ENCODE measurements at places on chromosomes 2 and 18. TPM values are rescaled to one million over a fixed set of nuclear protein-coding genes. Genes with fewer than 3 reads are reported as not detected.

Gene SFT2D3
- 2.3 TPM for total RNA-seq

Gene TMEM247
- not detected for total RNA-seq

Gene MYO5B
- 29.2 TPM for total RNA-seq

Gene NEU2
- total RNA-seq, result not detected

Gene EVX2
- total RNA-seq, result not detected

Gene CHRND
- not detected for total RNA-seq

Gene GDF7
- 1.3 TPM for total RNA-seq

DNA sequence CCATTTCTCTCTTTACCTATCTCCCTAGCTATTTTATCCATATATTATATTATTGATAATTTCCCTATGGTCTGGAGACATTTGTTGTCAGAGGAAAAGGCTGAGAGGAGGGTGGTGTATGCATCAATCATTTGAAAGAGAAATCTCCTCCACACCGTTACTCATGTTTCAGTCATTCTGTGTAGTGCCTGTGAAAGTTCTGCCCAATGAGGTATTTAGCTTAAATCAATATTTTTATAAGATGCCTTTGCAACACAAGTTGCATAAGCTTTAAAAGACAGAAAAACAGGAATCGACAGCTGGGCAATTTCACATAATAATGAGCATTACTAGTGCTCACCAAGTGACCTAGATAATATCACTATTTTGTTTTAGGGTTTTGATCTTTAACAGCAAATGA, 363.7 kb upstream of the FSIP2 start:
- DNase-seq, result no peak

GRCh38 chr2:210128961-210129360, 42.2 kb downstream of the KANSL1L start:
- peak; percentile 66 for DNase-seq

- DNase-seq, result peak; percentile 29
Observed at GRCh38 chr2:209872675-209873074, 101.0 kb downstream of the UNC80 start.

DNA sequence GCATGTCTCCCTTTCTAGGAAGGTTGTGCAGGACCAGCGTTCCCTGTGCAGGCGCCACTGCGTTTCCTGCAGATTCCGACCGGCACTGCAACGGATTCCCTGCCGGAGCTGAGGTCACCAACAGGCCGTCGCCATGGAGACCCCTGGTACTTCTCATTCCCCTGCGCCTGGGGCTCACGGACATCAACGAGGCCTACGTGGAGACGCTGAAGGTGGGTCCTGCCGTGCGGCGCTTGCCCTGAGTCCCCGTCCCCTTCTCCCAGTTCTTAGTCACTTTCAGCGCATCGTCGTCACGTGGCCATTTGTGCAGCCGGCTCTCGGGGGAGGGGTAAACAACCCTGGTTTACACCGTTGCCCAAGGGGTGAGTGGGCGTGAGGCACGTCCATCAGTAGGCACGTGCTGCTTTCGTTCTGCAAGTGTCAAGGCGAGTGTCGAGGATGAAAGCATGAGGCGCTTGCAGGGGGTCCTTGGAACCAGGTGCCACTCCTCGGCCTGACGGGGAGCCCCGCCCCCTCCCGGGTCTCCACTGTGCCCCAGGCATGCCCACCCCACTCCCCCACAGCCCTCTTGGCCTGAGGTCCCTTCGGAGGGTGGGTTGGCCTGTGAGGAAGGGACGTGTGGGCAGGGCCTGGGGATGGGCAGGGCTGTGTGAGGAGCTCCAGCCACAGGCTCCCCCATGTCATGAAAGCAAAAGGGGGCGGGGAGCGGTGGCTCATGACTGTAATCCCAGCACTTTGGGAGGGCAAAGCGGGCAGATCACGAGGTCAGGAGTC, 19.8 kb downstream of the DTYMK start:
- peak; percentile 62 for DNase-seq

DNA sequence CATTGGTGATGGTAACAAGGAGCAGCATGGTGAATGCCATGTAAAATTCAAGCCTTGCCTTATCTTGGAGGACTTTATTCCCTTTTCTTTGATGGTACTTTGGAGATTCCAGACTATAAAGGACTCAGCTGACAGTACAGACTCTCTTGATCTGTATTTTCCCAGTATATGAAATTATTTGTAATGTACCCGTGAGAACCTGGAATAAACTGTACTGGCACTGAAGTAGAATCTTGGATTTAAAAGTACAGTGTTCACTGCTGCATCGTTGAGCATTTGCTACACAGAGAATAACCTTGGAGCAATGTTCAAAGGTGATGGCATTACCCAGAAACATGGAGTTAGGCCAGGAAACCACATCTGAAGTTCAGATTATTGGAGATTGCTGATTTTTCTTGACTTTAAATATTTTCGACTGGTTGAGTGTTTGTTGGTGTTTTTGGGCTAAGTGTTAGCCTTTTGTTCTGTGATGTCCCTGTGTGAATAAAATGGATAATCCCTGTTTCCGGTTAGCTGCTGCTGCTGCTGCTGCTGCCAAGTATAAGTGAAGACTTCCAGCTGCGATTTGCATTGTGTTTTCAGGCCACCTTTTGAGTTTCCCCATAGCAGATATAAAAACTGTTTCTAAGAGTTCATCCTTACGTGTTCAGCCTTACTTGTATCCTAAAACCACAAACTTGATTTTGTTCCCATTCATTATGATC, 122.0 kb downstream of the SPTBN1 start:
- peak; percentile 75 for DNase-seq

DNA sequence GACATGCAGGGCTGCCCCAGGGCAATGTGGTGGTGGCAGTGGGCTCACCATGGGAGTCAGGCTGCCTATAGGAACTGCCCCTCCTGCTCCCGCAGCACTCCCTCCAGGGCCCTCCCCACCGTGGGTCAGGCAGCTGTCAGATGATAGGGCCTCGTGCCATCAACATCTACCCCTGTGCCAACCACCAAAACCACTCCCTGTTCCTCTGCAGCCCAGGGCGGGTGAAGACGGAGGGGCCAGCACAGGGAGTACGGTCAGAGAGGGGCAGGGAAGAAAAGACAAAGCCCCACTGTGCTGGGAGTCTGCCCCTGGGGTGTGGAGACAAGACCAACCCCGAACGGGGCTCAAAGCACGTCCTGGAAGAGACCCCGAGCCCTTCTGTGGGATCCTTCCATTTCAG, 97.4 kb downstream of the TNS1 start:
- no peak for DNase-seq

DNA sequence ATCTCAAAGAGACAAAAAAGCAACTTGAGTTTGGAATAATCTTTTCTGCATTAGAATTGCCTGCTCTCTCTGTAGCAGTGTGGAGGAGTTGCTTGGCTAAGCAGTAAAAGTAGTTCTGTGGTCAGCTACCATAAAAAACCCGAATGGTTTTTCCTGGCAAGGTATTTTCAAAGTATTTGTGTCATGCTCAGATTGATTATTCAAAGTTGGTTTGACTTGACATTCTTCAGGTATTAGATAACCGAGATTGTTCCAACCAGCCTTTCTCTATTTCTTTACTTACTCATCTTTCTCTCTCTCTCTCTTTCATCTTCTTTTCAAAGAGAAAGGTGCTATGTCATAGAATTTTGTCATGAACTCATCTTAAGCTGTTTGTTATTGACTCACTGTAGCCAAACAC, 404.9 kb downstream of the CPS1 start:
- no peak for DNase-seq

DNA sequence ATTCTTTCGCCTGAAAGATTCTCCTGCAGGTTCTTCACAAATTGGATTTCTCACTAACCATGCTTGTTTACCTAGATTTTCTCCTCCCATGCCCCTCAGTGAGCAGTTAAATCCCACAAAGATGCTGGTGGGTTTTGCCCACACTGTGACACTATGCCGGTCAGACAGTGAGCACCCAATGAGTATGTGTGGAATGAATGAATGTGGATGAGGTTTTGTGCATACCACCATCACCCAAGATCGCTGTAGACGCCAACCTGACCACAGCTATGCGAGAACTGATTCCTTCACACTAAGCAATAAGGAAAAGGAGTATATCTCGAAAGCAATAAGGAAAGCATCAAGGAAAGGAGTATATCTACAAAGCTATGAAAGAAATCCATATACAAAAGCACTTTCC, 116.7 kb downstream of the PID1 start:
- no peak for DNase-seq

- DNase-seq, result no peak
Observed at GRCh38 chr2:96156011-96156820, 11.0 kb upstream of the DUSP2 start.

- no peak for DNase-seq
Observed at GRCh38 chr18:73782405-73782804, 365.2 kb downstream of the FBXO15 start.

DNA sequence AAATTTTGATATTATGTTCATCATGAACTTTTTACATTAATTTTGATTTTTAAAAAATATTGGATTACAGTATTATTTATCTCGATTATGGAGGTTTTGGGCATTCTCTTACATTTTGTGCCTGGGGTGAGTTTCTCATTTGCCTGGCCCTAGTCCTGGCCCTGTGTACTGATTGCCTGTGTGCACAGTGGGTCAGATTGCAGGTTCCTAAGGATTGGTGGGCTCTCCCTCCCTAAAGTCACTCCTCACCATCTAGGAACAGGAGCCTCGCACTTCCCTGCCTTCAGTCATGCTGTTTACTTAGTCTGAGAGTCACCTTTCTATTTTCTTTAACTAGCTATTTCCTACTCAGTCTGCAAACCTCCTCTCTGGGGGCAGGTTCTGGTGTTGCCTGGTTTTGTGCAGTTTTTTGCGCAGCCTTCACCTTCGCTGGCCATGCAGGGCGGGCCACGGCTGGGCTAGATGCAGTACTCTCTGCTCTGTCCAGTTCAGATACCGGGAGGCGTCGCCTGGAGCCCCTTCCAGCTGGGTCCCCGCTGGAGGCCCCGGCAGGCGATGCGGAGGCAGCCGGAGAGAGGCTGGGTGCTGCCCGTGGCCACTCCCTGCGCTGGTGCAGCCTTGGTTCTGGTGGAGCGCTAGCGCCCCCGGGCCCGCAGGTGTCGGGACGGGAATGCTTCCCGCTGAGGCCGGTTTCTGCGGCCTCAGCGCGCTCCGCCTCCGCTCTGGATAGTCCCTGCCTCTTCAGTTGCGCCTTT, 23.3 kb upstream of the MC5R start:
- DNase-seq, result peak; percentile 90

GRCh38 chr2:3104261-3104660, 273.4 kb downstream of the EIPR1 start:
- DNase-seq, result no peak

DNA sequence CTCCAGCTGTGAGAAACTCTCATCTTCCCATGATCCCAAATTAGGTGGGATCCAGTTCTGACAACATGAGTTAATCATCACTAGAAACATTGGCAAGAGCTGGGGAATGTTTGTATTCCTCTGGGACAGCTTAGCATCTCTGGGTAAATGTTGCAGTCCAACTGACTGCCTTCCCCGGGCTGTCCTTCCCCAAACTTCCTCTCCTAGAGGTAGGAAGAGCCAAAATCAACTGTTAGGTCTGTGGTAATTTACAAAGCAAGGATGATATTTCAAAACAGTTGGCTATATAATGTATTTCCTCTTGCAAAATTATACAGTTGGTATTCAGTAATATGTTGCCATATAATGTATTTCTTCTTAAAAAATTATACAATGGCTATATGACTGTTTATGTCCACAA, 148.5 kb downstream of the MGAT5 start:
- peak; percentile 37 for DNase-seq

Measured in stomach (tissue), 19 donors.